Activated effector memory CD4-positive, alpha-beta T cell treated with anti-CD3 and anti-CD28 coated beads, Interleukin-2, amount 50 U/mL, for 16 hours (primary cell): ENCODE measurements at places on chromosomes 2 and 18.

GRCh38 chr18:183769-184168, 25.4 kb downstream of the USP14 start:
- no peak for DNase-seq

GRCh38 chr2:14635391-14635871, 2.9 kb downstream of the LRATD1 start:
- DNase-seq, result no peak

DNA sequence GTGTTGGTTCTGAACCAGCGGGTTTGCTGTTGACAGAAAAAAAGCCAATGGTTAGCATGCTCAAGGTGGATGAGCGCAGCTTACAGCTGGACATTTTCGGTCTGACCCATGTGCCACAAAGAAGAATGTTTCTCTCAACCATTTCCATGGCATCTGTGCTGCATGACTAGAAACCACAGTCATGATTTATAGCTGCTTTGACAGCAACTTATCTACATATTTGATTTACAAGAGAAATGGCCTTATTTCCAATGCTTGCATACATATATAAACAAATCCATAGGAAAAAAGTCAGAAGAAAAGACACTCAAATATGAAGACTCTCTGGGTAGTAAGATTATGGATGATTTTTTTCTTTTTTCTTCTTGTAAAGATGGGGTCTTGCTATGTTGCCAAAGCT, 98.2 kb downstream of the DYNC1I2 start:
- DNase-seq, result no peak

GRCh38 chr18:34221971-34222306, 2.8 kb downstream of the NOL4 start:
- no peak for DNase-seq

DNA sequence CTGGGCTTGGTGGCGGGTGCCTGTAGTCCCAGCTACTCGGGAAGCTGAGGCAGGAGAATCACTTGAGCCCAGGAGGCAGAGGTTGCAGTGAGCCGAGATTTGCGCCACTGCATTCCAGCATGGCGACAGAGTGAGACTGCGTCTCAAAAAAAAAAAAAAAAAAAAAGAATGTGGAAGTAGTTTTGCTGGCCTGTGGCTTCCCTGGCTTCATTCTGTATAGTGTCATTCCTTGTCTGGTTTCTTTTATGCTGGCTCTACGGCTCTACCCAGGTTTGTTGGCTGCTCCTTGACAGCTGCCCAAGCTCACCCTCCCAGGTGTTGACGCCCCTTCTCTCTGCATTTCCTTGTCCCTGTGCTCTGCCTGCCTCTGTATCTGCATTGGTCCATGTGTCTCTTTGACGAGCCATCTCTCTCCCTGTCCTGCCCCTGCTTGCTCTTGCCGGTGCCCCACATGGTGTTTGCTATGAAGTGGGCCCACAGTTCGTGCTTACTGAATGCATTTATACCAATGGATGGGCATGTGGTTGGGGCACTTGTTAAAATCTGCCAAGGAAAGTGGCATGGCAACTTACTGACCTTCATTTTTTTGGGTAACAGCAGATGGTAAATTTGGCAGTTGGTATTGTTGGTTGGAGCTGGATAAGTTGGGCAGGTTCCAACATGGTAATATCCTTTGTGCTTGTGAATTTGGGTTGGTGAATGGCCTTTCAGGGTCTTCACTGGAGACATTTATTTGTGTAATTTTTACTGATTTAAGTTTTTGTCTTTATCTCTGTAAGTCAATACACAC, 113.9 kb downstream of the MAP4K4 start:
- DNase-seq, result no peak

DNA sequence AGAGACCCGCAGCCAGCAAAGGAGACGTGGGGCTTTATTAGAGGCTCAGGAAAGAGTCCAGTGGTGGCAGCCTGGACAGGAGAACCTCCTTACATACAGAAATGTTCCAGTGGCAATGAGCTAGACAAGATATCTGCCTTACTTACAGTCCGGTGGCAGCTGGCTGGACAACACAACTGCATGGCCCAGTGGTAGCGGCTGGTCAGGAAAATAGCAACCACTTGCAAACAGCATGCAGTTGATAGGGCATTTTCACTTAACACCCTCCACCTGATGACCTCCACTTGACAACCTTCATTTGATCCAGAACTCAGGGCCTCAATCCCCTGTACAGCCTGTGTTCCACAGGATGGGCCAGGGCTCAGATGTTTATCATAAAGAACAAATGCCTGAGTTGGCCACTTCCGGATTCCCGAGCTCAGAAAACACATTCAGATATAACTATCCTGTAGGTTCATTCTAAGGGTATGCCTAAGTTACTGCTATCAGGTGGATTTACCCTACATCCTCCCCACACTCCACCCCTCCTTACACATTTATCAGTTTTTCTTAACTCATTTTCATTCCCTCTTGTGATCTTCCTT, 63.3 kb upstream of the ITPRID2 start:
- no peak for DNase-seq

GRCh38 chr2:170217778-170218251, 39.9 kb downstream of the MYO3B start:
- DNase-seq, result no peak

DNA sequence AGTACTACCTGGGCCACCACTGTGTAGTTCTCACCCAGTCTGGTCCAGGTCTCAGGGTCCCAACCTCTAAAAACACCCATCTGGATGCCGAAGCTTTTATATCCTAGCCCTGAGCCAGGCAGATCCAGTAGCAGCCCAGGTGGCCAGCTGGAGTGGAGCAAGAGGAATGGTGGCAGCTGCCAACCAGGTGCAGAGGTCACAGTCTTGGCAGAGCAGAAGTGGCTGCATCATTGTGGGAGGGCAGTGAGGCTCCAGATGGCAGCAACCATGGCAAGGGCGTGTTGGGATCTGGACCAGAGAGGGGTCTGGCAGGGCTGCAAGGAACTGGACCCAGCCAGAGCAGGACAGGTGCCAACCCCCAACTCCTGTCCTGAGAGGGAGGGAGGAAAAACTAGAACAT, 72.2 kb upstream of the AGAP1 start:
- no peak for DNase-seq

DNA sequence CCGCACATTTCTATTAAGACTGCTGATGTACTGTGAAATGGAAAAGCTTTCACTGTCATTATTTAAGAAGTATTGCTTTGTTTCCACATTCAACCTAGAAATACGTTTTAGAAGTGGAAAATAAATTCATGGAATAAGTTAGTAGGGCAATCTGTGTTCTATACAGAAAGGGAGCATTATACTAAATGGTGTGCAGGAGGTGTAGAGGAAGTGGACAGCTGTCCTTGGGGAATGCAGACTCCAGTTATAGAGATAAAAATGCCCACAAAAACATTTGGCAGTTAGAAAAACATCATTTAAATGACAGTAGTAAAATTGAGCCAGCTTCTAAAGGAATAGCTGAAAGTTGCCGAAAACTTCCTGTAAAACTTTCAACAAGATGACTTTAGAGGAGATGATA, 46.8 kb downstream of the PIK3C3 start:
- no peak for DNase-seq

- DNase-seq, result no peak
Observed at GRCh38 chr2:7083580-7084509, 166.6 kb downstream of the RNF144A start.
